SW 1271 (cell line): ENCODE measurements at places on chromosomes 4 and X.

GRCh38 chr4:2322227-2322626 lies 60.3 kb upstream of the MXD4 start:
- no peak for DNase-seq

DNA sequence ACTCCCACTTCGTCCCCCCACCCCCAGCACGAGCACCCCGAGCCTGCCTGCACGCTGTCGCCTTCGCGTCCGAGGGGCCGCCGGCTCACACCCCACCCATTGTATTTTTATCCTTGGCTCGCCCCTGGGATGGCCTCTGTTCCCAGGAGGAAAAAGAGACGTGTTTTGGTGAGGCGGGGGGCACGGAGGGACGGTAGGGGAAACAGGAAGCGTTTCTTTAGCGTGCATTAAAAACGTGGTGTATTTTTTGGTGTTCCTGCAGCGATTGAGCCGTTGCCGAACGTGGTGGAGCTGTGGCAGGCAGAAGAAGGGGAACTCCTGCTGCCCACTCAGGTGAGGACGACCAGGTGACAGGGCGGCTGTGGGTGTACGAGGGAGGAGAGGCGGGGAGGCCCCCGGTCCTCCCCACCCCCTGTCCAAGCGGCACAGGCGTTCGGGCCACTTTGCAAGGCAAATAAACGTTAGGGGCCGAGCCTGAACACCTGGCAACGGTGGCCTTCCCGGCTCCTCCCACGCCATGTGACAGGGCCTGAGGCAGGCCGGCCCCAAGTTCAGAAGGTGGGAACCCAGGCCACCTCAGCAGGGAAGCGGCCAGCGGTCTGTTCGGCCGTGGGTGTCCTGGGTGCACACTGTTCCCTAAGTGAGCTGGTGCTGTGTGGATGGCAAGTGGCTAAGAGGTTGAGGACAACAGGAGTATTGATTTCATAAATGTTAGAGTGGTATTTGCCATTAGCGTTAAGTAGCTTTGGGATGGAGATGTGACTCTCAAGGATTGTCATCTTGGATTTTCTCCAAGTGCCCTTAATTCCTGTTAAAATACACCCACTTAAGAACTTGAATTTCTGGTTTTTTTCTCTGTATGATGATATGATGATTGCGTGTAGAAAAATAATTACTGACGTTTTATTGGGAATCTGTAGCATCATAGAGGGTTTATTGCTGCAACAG lies 1.1 kb downstream of the TMEM131L start:
- DNase-seq, result no peak

GRCh38 chrX:10630320-10630719 lies 9.9 kb upstream of the MID1 start:
- no peak for DNase-seq

- no peak for DNase-seq
These were observed 94.8 kb downstream of the CLNK start for GRCh38 chr4:10589799-10590198.

GRCh38 chrX:38342853-38343778 lies 9.3 kb upstream of the OTC start:
- no peak for DNase-seq

GRCh38 chr4:40969501-40969900 lies 219.7 kb downstream of the NSUN7 start:
- no peak for DNase-seq

GRCh38 chr4:139764686-139765310 lies 99.2 kb downstream of the MGST2 start:
- DNase-seq, result no peak

DNA sequence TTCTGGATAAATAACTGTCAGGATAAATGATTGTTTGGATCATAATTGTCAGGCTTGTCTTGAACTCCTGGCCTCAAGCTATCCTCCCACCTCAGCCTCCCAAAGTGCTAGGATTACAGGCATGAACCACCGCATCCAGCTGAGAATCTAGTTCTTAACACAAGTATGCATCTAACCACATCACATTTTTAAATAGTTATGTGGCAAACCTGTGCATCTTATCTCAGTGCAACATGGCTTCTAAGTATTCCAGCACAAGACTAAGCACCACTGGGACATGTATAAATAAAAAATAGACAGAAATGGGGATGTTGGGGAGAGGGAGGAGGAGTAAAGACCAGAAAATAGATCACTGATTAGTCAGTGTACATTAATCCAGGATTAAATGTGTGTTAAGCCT lies 74.7 kb upstream of the TBL1X start:
- DNase-seq, result no peak

DNA sequence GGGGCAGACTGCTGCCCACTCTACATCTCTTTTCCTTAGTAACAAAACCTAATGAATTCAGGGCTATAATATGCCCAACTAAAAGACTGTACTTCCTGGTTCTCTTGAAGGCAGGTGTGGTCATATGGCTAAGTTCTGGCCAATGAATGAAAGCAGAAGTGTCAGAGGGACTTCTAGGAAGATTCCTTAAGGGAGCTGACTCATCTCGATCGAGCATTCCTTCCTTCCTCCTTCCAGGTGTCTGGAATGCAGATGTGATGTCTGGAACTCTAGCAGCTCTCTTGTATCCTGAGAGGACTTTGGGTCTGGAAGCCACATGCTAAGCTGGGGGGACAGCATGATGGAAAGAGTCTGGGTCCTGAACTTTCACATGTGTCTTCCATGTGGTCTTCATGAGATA lies 116.2 kb upstream of the STX18 start:
- DNase-seq, result no peak

DNA sequence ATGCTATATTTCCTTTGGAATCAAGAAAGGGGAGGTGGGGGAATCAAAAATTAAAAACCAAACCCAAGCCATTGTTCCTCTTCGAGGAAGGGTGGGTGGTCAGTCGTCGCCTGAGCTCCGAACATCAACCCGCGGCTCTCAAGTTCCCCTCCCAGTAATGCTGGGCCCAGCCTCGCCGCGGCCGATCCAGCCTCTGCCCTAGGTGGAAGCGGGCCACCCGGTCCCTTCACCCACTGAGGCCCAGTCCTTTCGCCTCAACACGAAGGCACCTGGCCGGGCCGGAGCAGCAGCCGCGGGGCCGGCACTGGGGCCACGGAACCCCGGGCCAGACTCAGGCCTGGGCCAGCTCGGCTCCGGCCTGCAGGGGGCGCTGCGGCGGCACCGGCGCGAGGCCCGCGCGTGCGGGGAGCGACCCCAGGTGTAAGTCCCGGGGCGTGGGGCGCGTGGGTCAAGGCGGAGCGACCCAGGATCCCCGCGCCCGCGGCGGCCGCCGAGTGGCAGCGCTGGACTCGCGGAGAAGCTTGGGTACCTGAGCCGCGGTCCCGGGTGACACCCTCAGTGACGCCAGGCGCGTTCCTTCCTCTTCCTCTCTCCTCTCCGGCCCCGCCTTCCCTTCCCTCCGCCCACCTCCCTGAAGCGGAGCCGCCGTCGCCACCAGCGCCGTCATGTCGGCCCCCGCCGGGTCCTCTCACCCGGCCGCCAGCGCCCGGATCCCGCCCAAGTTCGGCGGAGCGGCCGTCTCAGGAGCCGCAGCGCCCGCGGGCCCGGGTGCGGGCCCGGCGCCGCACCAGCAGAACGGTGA lies at the start of gene SEC24B:
SEC24B (plus strand) TSS at position 611 of the 802 bp plus-strand sequence; CDS start at position 666, 55 bp downstream.
- DNase-seq, result peak; percentile 65

DNA sequence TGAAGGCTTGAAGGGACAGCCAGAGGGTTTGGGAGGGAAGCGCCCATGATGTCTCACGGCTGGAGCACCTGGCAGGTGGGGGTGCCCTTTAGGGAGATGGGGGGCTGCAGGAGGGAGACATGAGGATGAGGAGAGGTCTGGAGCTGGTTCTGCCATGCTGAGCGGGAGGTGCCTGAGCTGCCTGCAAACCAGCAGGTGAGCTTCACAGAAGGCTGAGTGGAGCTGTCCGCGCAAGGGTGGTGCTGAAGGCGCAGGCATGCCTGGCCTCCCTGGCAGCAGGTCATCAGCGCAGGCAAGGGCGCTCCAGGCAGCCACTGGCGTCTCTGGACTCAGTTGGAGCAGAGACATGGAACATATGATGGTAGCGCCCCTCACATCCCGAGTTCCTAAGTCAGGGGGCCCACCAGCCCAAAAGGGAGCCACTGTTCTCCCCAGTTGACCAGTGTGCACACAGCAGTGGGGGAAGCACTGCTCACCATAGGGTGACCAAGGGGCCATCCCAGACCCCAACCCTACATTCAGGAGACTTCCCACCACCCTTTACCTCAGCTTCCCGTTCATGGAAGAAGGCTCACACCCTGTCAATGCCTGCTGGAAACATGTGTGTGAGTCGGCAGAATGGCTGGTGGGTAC lies 25.8 kb downstream of the ADRA2C start:
- DNase-seq, result no peak

GRCh38 chr4:24056289-24056688 lies 166.4 kb upstream of the PPARGC1A start:
- DNase-seq, result no peak

DNA sequence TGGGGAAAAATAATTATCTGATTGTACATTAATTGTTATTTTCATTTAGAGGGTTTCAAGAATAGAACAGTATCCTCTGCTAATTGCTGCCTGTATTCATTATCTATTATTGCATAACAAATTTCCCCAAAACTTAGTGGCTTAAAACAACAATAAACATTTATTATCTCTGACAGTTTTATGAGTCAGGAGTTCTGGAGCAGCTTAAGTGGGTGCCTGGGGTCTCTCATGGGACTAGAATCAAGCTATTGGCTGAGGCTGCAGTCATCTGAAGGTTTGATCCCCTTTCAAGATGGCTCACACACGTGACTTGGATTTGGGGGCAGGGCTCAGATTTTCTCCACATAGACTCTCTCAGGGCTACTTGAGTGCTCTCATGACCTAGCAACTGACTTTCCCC lies 98.1 kb upstream of the JADE1 start:
- no peak for DNase-seq

DNA sequence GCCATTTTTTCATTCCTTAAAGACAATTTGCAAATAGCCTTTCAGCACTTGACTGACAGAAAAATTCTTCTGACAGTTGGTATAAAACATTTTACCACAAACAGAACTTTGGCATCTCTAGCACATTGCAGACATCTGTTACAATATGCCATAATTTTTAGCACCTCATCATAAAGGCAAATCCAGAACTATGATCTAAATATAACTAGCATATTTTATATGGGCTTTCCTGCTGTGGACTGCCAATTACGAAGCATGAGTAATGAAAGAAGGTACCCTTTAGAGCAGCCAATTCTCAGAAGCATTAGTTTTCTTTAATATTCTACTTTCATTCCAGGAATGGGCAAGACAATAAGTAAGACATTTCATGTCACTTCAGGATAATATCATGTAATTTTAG lies 647.4 kb upstream of the GALNT7 start:
- DNase-seq, result no peak

GRCh38 chr4:84378983-84379382 lies 120.1 kb downstream of the NKX6-1 start:
- DNase-seq, result no peak

DNA sequence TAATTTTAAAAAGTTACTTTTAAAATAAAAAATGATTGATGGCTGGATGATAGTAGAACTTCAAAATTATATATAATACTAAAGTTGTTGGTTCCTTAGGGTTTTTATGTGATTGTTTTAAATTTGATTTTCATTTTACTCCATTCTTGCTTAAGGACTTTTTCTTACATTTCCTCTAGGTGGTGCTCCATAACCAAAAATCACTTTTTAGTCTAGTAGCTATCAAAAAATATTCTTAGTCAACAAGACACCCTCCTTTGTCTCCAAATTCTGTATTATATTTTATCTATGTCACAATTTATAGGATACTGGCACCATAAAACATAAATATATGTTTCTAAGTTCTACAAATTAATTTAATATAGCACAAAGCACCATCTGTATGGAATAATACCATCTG lies 67.2 kb upstream of the BRWD3 start:
- DNase-seq, result no peak

GRCh38 chrX:112760697-112761096 lies 79.9 kb downstream of the AMOT start:
- no peak for DNase-seq

- DNase-seq, result no peak
These were observed 5.7 kb upstream of the IL1RAPL1 start for GRCh38 chrX:28581522-28581921.

GRCh38 chr4:58807843-58808615 lies 1697.8 kb upstream of the IGFBP7 start:
- DNase-seq, result no peak

GRCh38 chr4:10635091-10635490 lies 49.5 kb downstream of the CLNK start:
- DNase-seq, result no peak

- peak; percentile 54 for DNase-seq
These were observed 9.5 kb downstream of the HPRT1 start for GRCh38 chrX:134469486-134469885.

DNA sequence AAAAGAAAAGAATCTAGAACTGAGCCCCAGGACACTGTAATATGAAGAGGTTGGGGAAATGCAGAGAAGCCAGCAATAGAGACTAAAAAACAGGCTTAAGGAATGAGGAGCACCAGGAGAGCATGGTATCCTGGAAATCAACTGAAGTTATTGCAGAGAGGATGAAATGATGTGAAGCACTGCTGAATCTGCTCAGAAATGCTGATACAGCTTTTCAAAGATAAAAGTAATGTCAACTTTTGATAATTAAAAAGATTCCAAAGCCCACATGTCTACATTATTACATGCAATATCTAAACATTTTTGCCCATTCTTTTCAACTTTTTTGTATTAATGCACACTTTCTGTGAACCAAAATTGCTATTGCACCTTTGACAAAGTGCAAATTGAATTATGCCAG lies 718.4 kb downstream of the ADGRL3 start:
- no peak for DNase-seq

DNA sequence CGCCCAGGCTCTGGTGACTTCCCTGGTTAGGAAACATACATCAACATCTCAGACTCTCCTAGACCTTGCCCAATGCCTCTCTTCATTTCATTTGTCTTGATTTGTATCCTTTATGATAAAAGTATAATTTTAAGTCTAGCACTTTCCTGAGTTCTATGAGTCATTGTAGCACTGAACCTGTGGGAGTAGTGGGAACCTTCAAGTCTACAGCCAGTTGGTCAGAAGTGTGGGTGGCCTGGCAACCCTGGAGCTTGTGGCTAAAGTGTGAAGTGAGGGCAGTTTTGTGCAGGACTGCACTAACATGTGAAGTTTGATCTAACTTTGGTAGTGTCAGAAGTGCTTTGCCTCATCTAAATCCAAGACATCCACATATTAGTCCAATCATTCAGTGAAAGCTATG lies 259.3 kb upstream of the IGFBP7 start:
- DNase-seq, result no peak

GRCh38 chrX:150907474-150907873 lies 9.0 kb upstream of the CD99L2 start:
- no peak for DNase-seq

- no peak for DNase-seq
These were observed 40.9 kb upstream of the ANXA3 start for GRCh38 chr4:78510681-78511080.

GRCh38 chrX:22278375-22278774 lies 5.7 kb downstream of the CBLL2 start:
- no peak for DNase-seq

DNA sequence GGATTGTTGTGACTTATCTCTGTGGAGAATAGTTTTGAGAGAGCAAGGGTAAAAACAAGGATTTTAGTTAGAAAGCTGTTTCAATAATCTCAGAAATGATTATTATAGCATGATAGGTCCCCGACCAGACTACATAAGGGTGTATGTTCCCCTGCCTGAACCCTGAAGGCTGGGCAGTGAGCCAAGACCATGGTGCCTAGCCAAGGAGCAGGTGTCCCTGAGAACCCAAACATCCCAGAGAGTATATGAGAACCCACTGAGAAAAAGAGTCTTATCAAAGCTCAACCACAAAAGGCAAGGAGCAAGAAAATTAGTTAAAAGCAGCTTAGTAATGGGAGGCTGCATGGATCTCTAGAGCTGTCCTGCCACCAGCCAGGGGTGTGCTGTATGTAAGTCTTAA lies 94.9 kb upstream of the UNC5C start:
- DNase-seq, result no peak
